ENCODE measurements at places on chromosomes 12 and 14. TPM values are rescaled to one million over a fixed set of nuclear protein-coding genes. Genes with fewer than 3 reads are reported as not detected.

DNA sequence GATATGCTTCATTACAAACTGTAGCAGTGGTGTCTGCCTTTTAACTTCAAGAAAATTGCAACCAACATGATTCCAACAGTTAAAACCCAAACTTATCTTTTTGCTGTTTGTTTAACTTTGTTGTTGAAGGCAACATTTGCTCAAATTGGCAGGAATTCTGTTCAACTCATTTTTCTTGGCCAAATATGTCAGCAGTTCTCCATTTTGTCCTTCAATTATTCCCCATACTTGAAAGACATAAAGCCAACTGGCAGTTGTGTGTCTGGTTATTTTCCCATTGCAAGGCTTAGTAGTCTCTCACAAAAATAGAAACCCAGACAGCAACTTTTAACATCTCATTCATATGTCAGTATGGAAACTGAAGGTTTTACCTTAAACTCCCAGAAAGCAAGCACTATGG is 146.3 kb downstream of the LRIG3 start:
- H3K27me3 ChIP-seq, result no peaks in the 10 kb centered on the region
- H3K4me3 ChIP-seq, result no peak overlapping the region

Gene STX2
- total RNA-seq, result 34.0 TPM

DNA sequence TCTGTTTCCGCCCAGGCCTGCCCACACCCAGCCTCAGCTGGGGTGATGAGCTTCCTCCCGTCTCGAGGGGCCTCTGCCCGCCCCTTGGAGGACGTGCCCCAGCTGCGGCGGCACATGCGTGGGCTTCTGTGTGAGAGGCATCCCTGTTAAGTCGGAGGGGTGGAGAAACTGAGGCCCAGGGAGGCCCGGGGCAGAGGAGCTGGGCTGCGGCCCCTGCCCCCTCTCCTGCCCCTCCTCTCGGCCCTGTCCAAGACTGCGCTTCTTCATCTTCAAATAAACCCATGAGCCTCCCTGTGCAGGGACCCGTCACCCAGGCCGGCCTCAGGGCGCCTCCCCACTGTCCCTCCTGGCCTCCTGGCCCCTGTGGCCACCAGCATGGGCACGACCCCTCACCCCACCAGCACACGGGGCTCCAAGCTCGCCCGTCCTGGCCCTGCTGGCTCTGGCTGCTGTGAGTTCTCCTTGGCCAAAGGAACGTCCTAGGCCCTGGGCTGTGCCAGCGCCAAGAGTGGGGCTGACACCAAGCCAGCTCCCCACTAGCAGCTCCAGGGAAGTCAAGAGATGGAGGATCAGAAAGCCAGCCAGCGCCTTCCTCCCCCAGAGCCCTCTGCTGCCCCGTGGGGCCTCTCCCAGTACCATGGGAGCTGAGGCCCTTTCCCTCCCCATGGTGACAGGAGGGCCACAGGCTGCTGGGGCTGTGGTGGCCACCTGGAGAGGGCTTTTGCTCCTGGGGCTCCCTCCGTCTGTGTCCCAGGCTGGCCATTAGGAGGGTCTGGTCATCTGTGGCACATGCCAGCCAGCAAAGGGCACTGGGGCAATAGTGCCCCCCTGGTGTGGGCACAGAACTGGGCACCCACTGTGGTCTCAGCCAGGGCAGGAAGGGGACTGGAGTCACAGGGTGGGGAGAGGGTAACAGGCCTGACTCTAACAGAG is 180.4 kb downstream of the KIF26A start:
- H3K4me3 ChIP-seq, result no peak overlapping the region
- no peaks in the 10 kb centered on the region for H3K4me1 ChIP-seq
- no peak overlapping the region for H3K27ac ChIP-seq

Gene DUSP16
- total RNA-seq, result 12.9 TPM

Gene FAM161B
- total RNA-seq, result 2.2 TPM

Measured in Panc1 (cell line).